ENCODE measurements at places on chromosomes 16 and 17.
A peak's percentile ranks its signal among the peaks of the same experiment; 100 is the strongest.

DNA sequence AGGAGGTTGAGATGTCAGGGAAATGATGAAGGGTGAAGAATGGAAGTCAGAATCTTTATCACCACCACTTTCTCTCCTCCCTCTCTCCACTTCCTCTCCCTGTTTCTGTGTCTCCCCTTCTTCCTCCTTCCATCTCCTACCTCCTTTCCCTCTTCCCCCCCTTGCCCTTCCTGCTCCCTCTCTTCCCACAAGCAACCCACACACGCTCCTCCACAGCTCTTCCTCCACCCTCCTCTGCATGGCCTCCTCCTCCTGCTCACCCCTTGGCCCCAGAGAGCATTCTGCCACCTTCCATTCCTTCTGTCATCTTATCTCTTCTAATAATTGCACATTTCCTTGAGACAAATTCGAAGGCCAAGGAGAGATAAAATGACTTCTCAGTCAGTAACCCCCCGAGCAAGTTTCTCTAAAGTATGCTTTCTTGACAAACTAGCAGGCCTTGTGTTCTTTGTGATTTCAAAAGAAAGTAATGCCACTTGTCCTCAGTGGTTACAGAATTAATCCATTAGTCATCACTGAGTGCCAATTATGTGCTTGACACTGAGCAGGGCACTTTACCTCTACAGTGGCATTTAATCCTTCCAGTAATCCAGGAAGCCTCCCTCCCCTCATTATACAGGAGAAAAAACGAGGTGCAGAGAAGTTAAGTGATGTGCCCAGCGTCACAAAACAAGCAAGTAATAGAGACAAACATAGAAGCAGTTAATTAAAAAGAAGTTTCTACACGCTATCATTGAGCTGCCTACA lies 72.3 kb upstream of the CCL1 start:
- no peak for DNase-seq

DNA sequence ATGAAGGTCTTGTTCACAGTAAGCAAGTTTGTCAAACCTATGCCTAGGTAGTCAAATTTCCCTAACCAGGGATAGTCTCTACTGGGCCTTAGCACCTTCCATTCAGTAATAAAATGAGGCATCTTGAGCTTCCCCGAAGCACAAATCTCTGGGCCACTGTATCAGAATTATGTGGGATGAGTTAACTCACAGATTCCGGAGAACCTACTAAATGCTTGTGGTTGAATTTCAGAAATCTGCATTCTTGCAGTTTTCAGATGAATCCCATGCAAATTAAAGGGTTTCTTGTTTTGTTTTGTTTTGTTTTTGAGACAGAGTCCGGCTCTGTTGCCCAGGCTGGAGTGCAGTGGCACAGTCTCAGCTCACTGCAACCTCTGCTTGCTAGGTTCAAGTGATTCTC lies 478.8 kb upstream of the HSBP1 start:
- DNase-seq: no peak

- no peak for DNase-seq
Observed at GRCh38 chr17:39816272-39816671, 47.8 kb downstream of the IKZF3 start.

- DNase-seq: no peak
Observed at GRCh38 chr16:65658787-65659220, 536.9 kb upstream of the CDH11 start.

GRCh38 chr17:49616601-49617131 lies 41.0 kb downstream of the NXPH3 start:
- peak; percentile 45 for DNase-seq

Measured in dorsolateral prefrontal cortex (tissue), 122 donors.